ENCODE measurements at places on chromosomes 3 and 15.

DNA sequence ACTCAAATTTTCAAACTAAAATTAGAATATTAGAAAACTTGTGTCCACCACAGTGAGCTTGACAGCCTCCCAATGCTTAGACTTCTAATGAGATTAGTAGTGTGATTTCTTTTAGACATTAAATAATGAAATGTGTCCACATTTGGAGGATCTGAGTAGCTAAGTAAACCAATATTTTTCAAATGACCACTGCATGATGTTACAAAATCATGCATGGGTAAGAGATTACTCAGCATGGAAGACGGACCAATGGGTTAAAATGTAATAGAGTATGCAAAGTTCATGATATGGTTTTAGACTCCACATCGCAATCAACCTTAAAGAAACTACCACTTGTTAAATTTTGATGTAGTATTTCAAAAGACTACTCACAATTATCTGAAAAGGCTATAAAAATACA is 130.6 kb downstream of the IMPG2 start:
- no peak for DNase-seq

DNA sequence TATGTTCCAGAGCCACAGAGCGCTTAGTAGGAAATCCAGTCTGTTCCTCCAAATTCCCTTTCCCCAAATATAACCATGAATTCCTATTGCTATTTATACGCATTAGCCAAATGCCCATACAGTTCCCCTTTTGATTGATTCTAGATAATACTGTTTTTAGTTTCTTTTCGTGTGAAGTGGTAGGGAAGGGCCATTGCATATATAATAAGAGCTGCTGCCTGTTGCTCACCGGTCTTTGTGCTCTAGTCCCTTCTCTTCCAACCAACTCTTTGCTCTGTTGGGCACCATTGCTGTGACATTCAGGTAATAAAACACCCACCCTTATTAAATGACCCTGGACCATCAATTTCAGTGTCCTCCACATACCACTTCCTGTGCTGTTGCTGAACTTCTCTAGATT is 379.9 kb upstream of the KCNMB2 start:
- no peak for DNase-seq

DNA sequence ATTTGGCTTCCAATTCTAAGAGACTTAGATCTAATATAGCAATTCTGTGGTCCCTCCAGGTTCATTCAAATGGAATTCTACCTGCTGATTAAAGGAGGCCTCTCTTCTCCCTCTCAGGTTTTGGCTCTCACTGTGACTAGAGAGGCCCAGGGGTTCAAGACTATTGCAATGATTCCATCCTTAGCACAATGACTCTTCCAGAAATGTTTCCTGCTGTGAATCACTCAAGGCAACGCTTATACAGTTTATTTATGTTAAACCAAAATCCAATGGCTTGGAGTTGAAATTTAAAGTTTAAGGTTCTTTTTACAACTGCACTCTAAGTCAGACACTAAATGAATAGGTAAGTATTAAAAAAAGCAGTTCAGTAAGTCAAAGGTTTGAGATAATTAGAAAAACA is 39.9 kb downstream of the IFT57 start:
- DNase-seq, result no peak

DNA sequence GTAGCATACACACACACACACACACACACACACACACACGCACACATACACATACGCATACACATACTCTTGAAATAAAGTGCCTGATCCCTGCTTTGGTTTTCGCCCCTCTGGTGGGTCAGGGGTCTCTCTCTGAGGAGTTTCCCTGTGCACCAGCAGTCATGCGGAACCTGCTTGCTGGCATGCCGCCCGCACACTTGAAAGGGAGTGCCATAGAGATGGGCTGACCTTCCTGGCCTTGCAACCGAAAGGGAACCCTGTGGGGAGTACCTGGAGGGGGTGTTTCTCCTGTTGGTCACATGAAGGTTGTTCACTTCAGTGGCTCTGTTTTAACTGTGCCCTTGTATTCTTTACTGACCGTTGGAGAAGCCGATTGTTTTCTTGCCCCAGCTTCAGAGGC is 752.3 kb downstream of the NR2F2 start:
- no peak for DNase-seq

DNA sequence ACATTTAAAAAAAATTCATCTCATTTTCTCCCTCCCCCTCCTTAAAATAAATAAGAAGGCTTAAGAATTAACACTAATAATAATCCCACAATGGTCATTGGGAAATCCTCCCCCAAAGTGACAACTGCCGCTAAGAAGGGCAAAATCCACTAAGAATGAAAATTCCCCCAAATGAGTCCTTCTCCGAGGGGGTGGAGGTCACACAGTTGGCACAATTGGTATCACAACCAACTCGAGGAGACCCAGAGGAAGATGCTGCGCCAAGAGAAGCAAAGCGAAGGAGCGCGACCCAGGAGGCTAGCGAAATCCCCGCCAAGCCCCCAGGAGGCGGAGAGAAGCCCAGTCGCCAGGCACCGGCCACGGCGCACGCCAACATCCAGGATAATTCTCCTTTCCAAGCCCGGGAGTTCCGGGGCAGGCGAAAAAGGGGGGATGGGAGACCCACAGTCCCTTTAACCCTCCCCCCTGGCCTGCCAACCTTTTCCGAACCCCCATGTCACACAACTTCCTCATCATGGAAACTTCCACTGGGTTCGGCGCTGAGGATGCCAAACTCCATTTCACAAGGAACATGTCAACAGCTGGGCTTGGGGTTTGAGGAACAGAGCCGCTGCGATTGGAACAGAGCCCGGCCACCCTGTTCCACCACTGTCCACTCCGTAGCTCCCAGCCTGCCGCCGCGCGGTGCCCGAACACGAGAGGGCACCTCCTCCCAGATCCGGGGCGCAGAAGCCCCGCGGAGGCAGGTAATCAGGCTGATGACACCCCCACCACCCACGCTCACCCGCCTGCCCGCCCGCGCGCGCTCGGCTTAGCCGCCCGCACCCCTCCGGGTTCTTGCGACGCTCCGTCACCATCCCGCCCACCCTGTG is 668 bp downstream of the THRB start:
- no peak for DNase-seq

DNA sequence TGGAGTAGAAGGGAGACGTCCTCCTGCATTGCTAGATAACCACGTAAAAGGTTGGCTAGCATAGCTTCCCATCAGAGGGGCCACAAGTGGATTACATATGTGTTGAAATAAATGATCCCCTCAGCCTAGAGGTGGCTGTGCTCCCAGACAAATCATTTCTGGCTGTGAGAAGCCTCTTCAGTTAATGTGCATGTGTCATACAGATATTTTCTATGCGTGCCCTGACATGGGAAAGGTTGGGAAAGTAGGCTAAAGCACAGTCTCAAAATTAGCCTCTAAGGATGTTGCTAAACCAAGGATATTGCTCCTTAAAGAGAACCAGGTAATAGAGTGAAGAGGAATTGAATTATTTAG is 17.8 kb downstream of the USP3 start:
- no peak for DNase-seq

DNA sequence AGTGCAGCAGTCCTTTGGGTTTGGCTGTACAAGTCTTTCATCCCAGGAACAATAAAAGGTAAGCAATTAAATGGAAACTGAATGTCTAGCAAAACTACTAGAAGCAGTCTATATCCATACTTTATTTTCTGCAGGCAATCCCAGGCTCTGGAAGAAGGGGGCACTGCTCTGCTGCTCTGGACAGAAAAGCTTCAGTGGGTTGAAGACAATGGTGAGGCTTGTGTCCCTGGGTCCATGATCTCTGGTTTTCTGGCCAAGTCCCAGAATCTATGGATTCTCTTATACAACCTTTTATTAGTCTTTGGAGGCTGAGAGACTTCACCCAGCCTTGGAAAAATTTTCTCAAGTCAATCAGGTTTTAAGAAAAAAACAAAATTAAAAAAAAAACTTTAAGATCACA is 35.6 kb downstream of the SCAP start:
- DNase-seq, result no peak

DNA sequence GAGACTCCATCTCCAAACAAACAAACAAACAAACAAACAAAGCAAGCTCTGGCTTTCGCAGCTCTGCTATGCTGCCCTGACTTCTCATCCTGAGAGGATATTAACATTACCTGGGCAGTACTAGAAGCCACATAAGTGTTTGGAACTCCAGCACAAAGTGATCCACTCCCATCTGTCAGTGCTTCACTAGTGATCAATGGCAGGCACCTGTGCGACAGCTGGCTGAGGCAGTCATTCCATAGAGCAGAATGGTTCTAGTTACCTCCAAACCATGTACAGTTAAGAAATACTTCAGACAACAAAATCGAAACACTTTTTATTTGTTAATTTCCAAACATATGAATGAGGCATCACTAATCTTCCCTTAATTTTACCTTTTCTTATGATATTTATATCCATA is 2.8 kb upstream of the MB21D2 start:
- no peak for DNase-seq

- DNase-seq, result no peak
These were observed 23.6 kb downstream of the UBE2E1 start for GRCh38 chr3:23829242-23829934.

DNA sequence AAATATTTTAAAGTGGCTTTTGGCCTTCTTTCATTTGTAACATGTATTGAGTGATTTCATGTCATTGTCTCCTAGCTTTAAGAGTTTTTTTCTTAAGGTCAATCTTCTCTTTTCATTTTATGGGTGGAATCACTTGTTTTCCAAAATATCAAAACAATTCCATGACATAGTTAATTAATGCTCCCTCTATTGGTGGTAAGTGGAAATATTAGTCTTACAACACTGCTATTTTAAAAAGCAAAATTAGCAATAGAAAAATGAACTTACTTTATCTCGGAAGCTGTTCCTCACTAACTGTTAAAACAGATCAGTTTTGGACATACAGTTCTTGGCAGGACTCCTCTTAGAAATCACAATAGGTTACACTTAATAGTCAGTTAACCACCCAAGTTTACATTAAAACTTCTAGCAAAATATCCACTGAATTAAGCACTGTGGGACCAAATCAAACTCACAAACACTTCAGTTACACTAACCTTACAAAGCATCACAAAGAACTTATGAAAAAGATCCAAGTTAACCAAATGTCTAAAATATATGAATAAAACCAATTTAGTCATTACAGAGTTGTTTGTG is 42.4 kb downstream of the TIGIT start:
- DNase-seq, result no peak

- DNase-seq, result no peak
These were observed 110.0 kb downstream of the XXYLT1 start for GRCh38 chr3:195160908-195161434.

DNA sequence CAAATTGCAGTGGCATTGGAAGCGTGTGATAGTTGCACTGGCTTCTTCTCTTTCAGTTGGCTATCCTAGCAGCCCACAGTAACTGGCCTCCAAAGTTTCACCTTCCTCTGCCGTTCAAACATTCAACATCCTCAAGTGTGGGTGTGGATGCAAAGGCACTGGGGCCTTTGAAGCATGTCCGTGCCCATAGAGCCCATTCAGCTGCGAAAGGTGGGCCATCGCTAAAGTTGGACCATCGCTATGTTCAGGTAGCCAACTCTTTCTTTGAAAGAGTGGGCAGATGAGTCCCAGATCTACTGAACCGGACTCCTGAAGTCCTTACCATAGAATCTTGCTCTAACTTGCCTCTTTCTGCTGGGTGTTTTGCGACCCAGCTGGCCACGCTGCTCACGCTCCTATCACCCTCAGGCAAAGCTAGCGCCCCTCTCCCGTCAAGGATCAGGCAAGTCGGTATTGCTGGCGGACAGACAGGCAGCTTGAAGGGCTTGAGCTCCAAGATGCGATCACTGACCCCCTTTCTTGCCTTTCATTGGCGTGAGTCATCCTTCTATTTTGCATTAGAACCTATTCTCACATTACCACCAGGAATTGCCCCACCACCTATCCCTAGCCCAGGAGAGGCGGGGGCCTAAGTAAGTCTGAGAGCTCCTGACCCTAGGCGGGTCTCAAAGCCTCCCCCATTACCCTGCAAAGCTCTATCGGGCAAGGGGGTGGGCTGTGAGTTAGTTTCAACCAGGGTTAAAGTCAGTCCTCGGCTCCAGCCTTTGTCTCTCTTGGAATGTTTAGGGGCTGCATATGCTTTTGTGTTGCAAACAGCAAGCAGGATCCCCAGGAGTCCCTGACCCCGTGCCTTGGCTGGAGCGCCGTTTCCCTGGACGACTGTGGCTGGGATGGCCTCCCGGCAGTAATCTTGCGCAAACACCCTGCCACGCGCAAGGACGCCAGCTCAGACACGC is 28.7 kb downstream of the ZIC4 start:
- DNase-seq, result no peak

GRCh38 chr3:65619451-65619881 is 419.3 kb downstream of the MAGI1 start:
- DNase-seq, result no peak
